NCI-H1092 (cell line): ENCODE measurements at places on chromosomes 16 and 17.

DNA sequence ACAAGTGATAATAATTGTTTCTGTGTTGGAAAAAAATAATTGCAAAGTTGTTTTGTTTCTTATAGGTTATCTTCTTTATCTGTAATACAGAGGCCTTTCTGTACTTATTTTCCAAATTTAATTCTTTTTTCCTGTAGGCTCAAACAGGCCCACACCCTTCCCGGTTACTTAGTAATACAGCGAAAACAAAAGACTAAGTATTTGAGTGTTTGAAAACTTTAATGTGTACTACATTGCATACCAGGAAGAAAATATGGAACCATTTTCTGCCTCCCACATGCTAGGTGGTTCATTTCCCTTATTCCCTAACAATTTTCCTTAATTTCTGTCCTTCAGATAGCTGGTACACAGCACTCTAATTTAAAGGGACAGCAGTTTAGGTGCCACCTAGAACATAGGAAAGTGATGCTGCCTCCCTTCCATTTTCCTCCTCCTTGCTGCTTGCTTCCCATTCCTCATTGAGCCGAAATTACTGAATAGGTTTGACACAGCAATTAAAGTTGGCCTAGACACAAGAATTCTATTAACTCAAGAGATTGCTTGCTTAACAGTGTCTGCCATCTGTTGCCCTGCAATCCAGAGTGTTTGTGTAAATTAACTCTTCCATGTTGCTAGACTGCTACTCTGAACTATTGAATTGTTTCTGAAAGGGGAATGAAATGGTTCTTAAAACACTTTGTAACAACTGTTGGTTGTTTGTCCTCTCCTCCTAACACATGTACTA lies 24.2 kb downstream of the CYB5B start:
- DNase-seq: peak; percentile 61

DNA sequence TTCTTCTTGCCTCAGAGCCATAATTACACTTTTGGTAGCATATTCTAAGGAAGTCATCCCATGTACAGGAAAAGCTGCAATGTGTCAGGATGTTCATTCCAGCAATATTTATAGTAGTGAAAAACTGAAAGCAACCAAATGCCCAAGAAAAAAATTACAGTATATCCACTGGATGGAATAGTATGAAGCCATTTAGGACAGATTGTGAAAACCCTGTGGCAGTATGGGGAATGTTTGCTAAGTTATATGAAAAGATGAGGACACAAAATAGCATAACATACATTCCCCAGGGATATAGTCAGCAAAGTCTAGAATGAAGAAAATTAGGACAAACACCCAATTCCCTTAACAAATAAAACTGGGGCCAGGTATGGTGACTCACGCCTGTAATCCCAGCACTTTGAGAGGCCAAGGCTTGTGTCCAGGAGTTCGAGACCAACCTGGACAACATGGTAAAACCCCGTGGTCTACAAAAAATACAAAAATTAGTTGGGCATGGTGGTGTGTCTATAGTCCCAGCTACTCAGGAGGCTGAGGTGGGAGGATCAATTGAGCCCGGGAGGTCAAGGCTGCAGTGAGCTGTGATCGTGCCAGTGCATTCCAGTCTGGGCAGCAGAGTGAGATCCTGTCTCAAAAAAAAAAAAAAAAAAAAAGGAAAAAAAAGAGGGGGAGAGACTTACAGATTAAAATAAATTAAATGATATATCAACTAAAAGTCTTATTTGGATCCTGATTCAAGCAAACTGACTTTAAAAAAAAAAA lies 2.3 kb downstream of the LRRC3C start:
- DNase-seq: no peak

DNA sequence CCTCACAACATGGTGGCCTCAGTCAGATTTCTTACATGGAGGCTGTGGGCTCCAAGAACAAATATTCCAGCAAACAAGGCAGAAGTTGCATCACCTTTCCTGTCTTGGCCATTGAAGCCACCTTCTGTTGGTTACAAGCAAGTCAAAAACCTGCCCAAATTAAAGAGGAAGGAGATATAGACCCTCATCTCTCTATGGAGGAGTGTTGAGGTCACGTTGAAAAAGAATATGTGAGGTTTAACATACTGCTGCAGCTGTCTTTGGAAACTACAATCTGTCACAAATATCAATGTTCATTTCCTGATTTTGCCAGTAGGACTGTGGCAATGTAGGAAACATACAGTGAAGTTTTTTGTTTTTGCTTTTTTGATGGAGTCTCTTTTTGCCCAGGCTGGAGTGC lies 211.4 kb downstream of the COPRS start:
- no peak for DNase-seq

GRCh38 chr17:62757500-62757951 lies 50.6 kb downstream of the MARCHF10 start:
- no peak for DNase-seq

- peak; percentile 68 for DNase-seq
Observed at GRCh38 chr16:82995924-82996441, 369.2 kb downstream of the CDH13 start.

GRCh38 chr17:50865060-50865867 lies 890 bp downstream of the TOB1 start:
- DNase-seq: peak; percentile 25

DNA sequence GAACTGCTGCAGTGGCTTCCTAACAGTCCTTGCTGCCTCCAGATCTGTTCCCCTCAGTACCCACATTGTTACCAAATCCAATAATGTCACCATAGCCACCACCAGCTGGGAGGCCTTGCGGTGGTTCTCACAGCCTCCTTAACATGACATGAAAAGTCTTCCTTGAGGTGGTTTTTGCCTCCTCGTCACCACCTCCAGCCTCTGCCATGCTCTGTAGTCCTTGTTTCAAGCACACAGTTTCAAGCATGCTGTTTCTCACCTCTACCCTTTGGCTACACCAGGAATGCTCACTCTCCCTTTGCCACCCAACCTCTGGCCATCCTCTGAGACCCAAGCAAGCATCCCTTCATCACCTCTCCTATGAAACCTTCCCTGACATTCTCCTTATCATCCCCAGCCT lies 47.2 kb downstream of the DNAH9 start:
- DNase-seq: no peak

DNA sequence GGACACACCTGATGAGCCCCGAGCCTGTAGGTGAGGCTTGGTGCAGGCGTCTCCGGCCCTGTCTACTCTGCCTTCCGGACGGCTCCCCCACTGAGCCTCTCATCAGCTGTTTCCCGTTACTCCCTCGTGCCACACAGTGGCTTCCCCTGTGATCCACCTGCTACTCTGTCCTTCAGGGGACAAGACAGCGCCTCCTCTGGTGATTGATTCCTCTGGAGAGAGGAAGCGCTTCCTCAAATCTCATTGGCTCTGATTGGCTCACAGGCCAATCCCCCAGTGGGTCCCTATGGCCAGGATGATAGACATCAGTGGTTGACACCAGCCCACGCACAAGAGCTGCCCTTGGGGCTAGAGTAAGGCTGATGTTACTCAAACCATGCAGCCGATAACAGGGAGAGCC lies 24.0 kb downstream of the RNF213 start:
- no peak for DNase-seq

GRCh38 chr17:39838057-39838456 lies 26.1 kb downstream of the IKZF3 start:
- DNase-seq: no peak

GRCh38 chr17:235831-236640 lies 54.6 kb upstream of the DOC2B start:
- no peak for DNase-seq

DNA sequence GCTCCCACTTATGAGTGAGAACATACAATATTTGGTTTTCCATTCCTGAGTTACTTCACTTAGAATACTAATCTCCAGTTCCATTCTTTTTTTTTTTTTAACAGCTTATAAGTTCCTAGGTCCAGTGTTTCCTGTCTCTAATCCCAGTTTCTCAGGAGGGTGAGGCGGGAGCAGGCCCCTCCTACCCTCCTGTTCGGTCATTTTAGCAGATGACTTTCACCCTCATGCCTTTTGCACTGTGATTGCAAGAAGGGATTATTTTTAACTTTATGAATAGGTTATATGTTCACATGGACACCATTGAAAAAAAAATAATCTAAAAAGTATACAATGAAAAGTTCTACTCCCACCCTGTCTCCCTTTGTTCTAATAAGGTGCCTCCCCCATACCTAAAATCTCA lies 47.6 kb downstream of the CDH1 start:
- DNase-seq: no peak

- no peak for DNase-seq
Observed at GRCh38 chr16:16183562-16183961, 39.7 kb downstream of the ABCC6 start.

GRCh38 chr17:54781389-54781788 lies 119.3 kb upstream of the TOM1L1 start:
- DNase-seq: no peak

DNA sequence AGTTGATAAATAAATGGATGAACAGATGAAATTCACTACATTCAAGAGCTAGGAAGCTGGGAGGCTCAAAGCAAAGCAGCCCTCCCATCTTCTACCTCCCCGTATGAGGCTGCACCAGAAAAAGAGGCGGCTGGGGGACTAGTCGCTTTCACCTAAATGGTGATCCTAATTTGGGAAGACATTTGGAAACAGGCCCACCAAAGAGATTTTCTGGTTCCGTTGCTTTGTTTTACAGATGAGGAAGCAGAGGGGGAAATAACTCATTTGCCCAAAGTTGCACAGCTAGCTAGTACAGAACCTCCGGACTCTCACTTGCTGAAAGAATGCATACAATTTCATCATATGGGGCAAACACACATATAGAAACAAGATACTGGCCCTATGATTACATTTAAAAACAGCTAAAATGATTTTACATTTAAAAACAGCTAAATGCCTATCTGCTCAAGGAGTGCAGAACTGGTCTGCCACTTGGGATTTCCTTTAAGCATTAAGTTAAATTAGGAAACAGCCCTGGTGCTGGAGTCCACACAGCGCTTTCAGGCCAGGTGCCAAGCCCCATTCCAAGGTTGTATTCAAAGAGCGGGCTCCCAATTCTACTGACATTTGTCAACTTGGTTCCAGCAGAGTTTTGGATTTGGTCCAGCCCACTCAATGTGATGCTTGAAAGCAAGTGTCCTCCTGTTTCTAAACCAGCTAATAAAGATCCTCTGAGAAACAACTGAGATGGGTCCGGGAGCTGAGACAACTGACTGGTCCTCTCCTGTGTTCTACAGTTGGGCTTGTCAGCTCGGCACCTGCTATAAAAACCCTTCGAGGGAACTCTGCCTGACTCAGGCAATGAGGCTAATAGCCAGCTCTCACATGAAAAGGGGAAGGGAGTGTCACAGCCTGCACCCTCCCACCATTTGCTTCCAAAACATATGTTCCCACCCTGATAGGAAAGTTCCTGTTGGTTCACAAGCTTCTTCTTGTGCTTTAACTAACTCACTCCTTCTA lies 11.7 kb downstream of the ERN1 start:
- DNase-seq: peak; percentile 68

GRCh38 chr16:12496186-12496585 lies 307.5 kb downstream of the CPPED1 start:
- DNase-seq: no peak

DNA sequence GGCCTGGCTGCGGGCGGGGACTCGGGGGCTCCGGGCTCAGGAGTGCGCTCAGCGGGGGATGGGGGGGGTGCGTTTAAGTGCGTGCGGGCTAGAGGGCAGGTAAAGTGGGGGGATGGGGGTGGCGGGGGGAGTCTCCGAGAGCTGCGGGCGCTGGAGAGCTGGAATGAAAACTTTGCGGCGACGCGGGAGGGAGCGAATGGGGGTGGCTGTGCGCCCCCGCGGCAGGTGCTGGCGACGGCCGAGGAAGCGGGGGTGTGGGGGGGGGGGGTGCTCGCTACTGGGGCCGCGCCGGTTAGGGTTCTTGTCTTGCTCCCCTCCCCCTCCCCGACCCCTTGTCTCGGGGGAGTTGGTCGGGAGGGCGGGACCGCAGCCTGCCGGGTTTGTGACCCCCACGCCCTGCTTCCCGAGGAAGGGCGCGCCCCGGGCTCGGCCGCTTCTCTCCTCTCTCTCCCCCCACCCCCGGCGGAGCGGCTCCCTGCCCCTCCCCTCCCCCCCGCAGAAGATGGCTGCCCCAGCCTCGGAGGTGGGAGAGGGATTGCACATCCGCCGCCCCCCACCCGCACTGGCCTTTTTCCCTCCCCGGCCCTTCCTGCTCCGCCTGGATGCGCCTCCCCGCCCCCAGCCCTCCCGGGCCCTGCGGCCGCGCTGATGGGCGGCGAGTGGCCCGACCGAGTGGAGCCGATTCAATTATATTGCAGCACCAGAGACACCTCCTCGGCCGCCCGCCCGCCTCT lies 649 bp downstream of the GSE1 start:
- DNase-seq: peak; percentile 49

DNA sequence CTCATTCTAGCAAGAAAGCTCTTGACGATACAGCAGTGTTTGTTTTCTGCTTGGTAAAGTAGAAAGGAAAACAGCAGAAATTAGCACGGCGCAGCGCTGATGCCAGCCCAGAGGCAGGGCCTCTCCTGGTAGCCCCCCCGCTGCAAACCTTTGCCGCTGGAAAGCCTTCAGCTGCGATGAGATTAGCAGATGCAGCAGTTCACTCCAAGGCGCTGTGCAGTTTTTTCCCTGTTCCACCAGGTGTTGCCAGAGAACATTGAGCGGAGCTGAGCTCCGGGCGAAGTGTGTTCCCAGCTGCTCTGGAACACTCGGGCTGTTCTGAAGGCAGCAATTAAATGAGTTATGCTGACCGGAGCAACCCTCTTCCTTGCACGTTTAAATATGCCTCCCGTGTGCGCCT lies 72.5 kb downstream of the RBFOX1 start:
- DNase-seq: peak; percentile 63

DNA sequence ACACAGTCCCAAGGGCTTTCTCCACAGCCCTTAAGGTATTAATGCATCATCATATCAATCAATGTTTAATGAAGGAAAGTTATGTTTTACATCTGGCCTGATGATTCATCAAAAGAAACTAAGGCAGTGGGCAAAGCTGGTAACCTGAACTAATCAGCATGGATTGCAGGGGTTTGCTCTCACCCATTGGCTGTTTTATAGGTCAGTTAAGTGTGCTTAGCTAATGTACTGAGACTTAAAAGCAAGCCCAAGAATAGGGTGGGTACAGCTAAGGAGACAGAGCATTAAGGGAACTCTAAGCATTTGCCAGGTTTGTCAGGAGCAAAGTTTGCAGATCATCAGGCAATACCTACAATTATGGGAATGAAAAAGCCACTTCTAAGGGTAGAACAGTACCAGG lies 1247.6 kb downstream of the CDH8 start:
- DNase-seq: no peak

DNA sequence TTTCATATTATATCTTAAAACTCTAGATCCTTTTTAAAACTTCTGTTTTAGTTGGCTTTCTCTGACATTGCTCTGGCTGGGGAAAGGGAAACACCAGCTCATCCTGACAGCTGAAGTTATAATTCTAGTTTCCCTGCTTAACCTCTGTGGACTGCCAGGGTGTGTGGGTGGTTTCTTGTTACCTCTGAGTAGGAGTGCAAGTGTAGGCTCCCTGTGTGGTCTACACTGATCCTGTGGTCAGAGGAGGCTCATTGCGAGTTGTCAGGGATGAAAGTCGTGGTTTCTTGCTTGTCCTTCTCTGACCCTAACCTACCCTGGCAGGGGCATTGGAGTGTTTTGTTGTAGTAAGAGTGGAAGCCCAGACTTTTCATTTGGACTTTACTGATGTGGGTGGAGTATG lies 221.0 kb downstream of the UTP18 start:
- no peak for DNase-seq
